CD14-positive monocyte (primary cell): ENCODE measurements at places on chromosomes 6 and 20.

DNA sequence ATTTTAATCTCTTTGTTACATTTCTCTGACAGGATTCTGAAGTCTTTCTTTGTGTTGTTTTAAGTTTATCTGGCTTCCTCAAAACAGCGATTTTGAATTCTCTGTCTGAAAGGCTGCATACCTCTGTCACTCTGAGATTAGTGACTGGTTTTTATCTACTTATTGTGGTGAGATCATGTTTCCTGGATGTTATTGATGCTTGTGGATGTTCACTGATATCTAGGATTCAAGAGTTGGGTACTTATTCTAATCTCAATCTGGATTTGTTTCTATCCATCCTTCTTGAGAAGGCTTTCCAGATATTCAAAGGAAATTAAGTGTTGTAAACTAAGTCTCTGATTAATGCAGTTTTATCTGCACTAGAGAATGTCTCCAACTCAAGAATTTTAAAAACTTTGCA lies 1076.1 kb upstream of the ADGRB3 start:
- no peak for DNase-seq

DNA sequence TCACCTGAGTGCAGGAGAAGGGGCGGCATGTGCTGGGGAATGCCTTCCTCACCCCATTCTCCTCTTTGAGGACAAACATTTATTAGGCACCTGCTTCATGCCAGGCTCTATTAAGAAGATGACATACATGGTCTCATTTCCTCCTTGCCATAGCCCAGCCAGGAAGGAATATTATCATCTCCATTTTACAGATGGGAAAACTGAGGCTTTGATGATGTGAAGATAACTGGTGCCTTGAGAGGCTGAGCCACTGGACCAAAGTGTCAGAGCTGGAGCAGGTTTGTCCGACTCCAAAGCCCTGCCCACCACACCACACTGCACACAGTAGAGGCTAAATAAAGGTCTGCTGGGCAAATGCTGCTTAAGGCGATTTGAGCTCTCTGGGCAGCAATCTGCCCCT lies 37.2 kb downstream of the FAM110A start:
- no peak for DNase-seq

- no peak for DNase-seq
Observed at GRCh38 chr6:167588181-167588919, 238.4 kb upstream of the AFDN start.

- peak; percentile 10 for DNase-seq
Observed at GRCh38 chr6:53793318-53794136, 1.3 kb upstream of the LRRC1 start.

DNA sequence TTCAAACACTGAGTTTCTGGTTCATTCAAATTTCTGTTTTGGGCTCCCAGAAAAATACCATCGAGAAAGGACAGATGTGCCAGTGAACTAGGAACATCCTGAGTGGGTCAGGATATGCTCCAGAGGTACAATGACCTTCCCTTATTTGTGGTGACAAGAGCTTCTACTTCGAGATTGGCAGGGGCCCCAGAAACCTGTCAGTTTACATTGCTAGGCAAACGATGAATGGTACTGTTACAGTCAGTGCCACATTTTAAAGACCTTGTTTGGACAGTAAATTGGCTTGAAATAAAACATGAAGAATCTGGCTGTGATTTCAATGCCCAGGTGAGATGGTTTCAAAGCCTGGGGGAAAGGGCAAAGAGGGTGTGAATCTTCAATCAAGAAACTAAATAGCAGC lies 454.5 kb upstream of the ID4 start:
- DNase-seq = no peak

DNA sequence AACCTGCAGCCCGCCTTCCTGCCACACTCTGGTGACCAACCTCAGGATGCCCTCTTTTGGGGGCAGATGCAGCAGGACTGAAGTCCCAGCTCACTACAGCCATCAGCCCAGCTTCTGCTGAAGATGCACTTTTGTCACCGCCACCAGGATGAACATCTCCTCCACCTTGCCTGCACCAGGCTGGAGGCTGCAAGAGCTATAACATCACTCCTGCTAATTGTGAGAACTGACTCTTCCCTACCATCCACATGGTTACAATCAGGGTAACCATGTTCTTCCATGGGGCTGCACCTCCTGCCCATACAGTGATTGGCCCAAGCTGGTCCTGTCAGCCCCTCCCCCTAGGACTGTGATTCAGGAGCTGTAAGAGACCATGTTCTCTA lies 2.0 kb upstream of the ACTL10 start:
- no peak for DNase-seq

DNA sequence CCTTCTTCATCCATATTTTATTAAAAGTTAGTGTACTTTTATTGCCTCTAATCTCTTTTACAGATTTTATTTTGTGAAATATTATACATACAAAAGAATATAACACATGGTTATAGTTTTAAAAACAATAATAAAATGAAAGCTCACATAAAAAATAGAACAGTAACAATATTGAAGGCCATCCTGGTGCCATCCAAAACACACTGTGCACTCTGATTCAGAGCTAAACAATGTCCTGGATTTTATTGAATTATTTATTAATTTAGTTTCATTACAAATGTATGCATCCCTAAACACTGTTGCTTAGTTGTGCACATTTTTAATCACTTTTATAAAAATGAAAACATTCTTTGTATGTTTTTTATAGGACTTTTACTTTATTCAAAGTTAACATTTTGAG lies 32.9 kb downstream of the RNF217 start:
- no peak for DNase-seq

- peak; percentile 25 for DNase-seq
Observed at GRCh38 chr20:57434390-57434700, 43.1 kb downstream of the RBM38 start.

DNA sequence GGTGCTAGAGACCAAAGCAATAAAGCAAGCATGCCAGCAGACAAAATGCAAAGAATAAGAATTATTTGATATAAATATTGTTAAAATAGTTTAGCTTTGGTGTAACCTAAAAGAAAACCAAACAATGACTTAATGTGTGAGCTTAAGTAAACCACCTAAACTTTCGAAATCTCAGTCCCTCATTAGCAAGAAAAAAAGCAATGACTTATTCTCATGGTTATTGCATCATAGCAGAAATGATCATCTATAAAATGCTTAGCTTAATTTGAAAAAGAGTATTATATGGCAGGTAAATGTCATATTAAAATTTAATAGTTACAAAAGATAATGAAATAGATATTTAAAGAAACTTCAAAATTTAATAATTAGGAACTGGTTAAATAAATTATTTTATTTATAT lies 1395.7 kb upstream of the EYS start:
- DNase-seq = no peak

- DNase-seq = no peak
Observed at GRCh38 chr6:80771941-80772340, 665.5 kb downstream of the BCKDHB start.

GRCh38 chr6:35948725-35949124 lies 27.8 kb upstream of the SRPK1 start:
- no peak for DNase-seq

- DNase-seq = no peak
Observed at GRCh38 chr20:5220321-5221060, 93.7 kb downstream of the CDS2 start.

GRCh38 chr20:63409834-63410435 lies 48.8 kb upstream of the CHRNA4 start:
- no peak for DNase-seq

GRCh38 chr6:12572896-12573827 lies 143.4 kb upstream of the PHACTR1 start:
- DNase-seq = no peak

DNA sequence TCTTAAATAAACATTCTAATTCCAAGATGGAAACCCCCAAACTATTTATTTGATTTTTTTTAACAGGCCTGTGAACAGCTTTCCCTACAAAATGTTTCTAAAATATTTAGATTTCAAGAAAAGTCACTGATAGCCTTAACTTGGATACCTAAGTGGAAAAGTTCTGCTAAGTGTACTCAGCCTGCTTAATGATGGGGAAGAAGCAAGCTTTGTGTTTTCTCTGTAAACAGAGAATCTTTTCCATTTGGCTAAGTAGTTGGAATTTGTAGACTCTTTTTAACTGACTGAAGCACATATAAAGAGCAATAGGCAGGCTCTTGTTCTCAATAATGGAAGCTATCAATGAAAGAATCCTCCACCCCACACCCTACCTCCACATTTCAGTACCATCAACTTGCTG lies 108.2 kb downstream of the KIF6 start:
- no peak for DNase-seq
